ENCODE measurements at places on chromosomes 7 and 10.

DNA sequence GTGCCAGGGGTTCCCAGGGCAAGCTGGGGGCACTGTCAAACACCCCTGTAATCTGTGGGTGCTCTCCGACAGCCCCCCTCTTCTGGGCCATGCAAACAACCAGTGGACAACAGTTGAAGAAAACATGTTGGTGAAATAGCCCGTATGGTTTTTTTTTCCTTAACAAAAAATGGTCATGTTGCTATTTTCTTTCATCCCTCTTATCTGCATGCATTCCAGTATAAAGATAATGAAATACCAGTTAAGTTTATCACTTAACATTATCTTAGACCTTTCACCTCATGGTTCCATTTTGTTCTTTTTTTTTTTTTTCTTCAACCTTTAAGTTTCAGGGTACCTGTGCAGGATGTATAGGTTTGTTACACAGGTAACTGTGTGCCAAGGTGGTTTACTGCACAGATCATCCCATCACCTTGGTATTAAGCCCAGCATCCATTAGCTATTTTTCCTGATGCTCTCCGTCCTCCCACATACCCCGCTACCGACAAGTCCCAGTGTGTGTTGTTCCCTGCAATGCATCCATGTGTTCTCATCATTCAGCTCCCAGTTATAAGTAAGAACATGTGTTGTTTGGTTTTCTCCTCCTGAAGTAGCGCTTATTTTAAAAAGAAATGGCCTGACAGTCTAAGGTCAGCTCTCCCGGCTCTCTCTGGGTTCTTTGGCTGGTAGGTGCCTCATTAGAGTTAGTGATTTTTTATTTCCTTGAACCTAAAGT, 110.1 kb downstream of the NRP1 start:
- DNase-seq: no peak

DNA sequence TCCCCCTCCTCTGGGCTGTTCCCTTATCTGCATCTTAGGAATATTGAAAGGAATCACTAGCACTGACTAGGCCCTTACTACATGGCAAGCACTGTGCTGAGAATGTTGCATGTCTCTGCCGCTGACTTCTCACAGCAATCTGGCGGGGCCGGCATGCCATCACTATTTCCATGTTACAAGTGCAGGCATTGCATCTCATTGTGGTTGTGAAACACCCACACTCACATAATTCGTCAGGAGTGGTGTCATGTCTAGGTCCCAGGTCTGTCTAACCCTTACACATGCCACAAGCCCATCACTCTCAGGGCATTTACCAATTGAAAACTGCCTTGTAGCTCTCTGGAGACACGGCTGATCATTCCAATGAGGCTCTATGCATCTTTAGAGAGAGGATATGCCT, 8.5 kb upstream of the IL2RA start:
- DNase-seq: no peak

GRCh38 chr10:74011770-74012169, 13.9 kb downstream of the VCL start:
- DNase-seq: no peak

- no peak for DNase-seq
Measured at GRCh38 chr10:119113751-119114732, 10.1 kb downstream of the DENND10 start.

DNA sequence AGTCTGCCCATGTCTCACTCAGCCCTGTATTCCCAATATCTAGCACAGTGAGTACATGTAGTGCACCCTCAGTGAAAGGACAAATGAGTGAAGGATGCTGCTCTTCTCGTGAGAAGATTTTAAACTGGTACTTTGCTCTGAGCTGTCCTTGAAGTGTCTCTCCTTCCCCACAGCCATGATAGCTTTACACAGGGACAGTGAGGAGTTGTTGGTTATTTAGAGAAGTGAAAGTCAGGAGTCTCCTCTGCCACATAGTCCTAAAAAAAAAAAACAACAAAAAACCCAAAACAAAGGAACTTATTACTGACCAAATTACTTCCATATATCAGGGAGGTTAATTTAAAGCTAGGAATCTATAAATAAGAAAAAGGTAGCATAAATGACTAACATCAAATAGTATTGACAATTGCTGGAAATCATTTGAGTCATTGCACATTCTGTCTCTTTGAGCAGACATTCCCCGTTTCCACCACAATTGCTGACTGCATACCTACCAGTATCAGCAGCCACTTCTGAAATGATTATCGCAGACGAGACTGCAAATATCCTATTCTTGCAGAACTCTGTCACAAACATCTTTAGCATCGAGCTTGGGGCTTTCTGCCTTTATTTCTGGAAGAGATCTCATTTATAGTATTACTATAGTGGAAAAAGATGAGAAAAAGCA, 202.1 kb downstream of the PTEN start:
- no peak for DNase-seq

Measured in GM10248 (cell line).